ENCODE measurements at places on chromosomes 7 and 10.

DNA sequence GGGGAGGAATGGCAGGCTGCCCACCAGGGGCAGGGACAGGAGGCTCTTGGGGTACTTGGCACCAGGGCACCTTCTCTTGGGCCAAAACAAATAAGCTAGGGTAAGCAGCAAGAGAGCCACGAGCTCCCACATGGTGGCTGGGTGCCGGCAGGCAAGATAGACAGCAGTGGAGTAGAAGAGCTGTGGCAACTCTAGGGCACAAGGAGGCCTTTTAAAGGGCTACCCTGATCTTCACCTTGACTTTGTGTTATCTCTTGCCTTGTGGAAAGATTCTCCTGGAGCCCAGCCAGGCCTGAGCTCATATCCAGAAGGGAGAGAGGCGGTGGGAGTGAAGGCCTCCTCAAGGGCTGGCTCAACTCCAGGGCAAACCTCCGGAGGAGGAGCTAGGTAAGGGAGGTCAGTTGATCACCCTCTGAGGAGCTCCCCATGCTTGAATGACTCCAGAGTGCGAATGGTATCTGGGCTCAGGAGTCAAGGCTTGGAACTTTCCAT lies at the start of gene CYP17A1:
Gene CYP17A1, minus strand, starts transcription at position 184 of the 492 bp plus-strand sequence. Its CDS starts 52 bp downstream, at position 132.
- DNase-seq, result peak; percentile 68

GRCh38 chr10:27504808-27505460 lies 830 bp downstream of the RAB18 start:
- peak; percentile 17 for DNase-seq

DNA sequence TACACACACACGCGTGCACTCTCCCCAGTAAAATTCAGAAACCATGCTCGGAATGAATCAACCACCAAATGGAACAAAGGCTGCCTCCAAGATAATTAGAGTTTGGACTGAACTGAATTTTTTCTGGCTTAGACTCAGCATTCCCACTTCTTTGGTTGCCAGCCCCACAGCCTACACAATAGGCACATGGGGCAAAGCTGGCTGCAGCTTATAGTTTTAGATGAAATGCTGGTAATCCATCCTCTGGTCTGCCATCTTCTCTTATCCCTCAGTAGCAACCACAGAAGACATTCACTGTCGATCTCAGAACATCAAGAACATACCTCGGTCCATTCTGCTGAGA lies 44.2 kb downstream of the PDE1C start:
- no peak for DNase-seq

DNA sequence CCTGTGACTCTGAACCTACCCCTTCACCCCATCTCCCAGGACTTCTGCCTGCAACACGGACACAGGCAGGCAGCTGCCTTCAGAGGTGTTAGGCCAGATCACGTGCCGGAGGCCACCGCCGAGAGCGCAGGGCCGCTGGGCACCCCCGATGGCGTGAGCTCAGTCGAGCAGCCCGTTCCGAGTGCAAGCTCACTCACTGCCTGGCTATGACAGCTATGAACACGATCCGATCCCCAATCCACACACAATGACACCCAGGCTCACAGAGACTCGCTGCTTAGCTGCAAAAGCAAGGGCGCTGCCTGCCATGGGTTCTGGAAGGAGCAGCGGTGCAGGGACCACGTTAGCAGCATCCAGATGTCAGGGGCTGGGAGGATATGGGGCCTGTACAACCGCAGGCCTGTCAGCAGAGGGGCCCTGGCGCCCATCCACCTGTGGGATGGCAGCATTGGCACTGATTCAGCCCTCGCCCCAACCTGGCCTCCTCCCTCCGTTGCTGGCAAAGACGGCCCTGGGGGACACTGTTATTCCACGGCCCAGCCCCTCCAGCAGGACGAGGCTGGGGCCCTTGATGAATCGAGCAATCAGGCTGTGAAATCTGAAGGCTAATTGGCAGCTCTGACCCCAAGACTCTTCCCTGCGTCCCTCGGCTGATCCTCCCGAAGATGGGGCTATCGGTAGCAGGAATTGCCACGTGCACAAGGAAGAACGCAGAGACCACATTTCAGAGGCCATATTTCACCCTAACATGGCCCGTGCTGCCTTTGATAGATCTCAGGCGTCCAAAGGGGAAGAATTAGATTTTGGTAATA lies 230.1 kb downstream of the ELFN1 start:
- no peak for DNase-seq

DNA sequence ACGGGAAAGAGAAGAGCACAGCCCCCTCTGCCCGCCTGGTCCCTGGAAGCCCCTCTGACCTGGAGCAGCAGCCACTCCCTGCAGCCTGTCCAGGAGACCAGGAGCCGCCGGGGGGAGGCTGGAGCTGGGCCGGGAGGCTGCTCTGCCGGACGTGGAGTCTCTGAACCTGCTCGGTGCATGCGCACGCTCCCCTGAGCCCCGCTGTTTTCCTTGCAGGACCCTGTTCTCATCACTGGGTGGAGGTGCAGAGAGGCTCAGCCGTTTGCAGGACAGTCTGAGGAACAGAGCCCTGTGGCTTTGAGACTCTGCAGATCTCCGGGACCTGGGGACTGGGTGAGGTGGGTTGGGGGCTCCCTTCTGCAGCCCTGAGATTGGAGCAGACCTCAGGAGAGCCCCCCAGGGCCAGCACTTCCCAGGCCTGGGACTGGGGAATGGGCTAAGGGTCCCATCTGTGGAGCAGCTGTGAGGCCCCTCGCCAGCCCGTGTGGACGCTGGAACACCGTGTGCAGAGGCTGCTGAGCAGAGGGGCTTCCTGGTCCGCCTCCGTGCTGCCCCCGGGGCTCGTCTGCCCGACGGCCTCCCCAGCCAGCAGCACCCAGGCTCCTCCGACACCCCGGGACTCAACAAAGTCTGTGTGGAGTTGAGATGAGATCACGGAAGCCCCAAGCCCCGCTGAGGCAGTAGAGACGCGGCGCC lies 48.5 kb upstream of the ADGRA1 start:
- DNase-seq, result no peak

DNA sequence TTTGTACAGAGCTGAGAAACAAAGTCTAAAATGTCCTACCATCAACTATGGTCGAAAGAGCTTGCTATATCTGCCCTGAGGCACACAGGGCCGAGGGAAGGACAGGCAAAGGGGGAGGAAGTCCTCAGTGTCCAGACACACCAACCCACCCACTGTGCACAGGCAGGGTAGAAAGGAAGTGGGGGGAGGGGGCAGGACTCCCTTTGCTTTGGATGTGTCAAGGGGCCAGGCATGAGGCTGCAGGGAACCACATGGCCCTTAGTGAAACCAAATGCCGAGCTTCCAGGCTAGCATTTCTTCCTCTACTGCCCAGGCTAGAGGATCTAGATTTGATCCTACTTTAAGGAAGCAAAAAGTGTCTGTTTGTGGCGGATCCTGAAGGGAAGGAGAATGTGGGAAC lies 28.6 kb downstream of the KCNH2 start:
- peak; percentile 25 for DNase-seq

GRCh38 chr10:85934586-85934985 lies 432.0 kb downstream of the GRID1 start:
- DNase-seq, result no peak

GRCh38 chr7:38299275-38299931 lies 26.0 kb upstream of the TARP start:
- no peak for DNase-seq

DNA sequence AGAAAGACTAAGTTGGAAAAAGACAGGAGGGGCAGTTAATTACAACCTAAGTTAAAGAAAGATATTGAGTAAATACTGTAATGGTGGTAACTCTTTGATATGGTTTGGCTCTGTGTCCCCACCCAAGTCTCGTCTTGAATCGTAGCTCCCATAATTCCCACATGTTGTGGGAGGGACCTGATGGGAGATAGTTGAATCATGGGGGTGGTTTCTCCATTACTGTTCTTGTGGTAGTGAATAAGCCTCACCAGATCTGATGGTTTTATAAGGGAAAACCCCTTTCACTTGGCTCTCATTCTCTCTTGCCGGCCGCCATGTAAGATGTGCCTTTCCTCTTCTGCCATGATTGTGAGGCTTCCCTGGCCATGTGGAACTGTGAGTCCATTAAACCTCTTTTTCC lies 143.8 kb downstream of the GRK5 start:
- DNase-seq, result no peak

- DNase-seq, result no peak
These were observed 233.1 kb upstream of the IGFBP3 start for GRCh38 chr7:46153951-46154787.

- DNase-seq, result no peak
These were observed 71.8 kb downstream of the ARHGAP21 start for GRCh38 chr10:24651923-24652322.
